ENCODE measurements at places on chromosomes 4 and X.
A peak's percentile ranks its signal among the peaks of the same experiment; 100 is the strongest.

GRCh38 chrX:42975906-42976305, 197.9 kb upstream of the PPP1R2C start:
- H3K27ac ChIP-seq, result no peak overlapping the region
- H3K36me3 ChIP-seq, result no peaks in the 10 kb centered on the region
- H3K27me3 ChIP-seq, result no peaks in the 10 kb centered on the region
- H3K4me3 ChIP-seq, result no peak overlapping the region

GRCh38 chr4:165312506-165312905, 15.0 kb upstream of the MSMO1 start:
- peaks cover 13% of the 10 kb centered on the region for H3K4me1 ChIP-seq
- no peaks in the 10 kb centered on the region for H3K27me3 ChIP-seq
- H3K36me3 ChIP-seq, result peaks cover 53% of the 10 kb centered on the region
- DNase-seq, result no peak
- no peak overlapping the region for H3K4me3 ChIP-seq

- no peak overlapping the region for H3K27ac ChIP-seq
- no peak overlapping the region for H3K4me3 ChIP-seq
- no peak for DNase-seq
- H3K27me3 ChIP-seq, result no peaks in the 10 kb centered on the region
- no peaks in the 10 kb centered on the region for H3K4me1 ChIP-seq
These were observed 267.2 kb downstream of the TEX13A start for GRCh38 chrX:104953251-104953650.

DNA sequence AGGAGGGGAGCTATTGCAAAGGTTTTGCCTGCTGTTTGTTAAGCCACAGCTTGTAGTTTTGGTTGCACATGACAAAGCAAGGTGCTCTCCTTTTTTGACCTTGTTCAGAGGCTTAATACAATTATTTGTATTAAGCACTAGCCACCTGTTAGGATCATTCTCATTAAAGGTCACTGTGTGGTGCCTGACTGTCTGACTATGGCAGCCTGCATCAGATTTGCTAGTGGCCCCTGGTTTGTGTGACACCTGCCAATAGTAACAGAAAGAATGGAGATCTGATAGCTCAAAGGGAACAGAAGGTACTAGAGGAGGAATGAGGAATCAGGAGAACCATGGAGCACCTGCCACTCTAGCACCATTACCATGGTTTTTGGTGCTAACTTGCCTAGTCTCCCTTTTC, 102.5 kb downstream of the POLA1 start:
- no peaks in the 10 kb centered on the region for H3K4me1 ChIP-seq
- no peaks in the 10 kb centered on the region for H3K27me3 ChIP-seq
- peaks cover 25% of the 10 kb centered on the region for H3K36me3 ChIP-seq
- no peak overlapping the region for H3K4me3 ChIP-seq
- H3K27ac ChIP-seq, result no peak overlapping the region

- H3K4me3 ChIP-seq, result no peak overlapping the region
- H3K36me3 ChIP-seq, result no peaks in the 10 kb centered on the region
- H3K4me1 ChIP-seq, result peaks cover 6% of the 10 kb centered on the region
- H3K27me3 ChIP-seq, result peaks cover 32% of the 10 kb centered on the region
These were observed 6.0 kb downstream of the PTPN13 start for GRCh38 chr4:86600007-86600653.

DNA sequence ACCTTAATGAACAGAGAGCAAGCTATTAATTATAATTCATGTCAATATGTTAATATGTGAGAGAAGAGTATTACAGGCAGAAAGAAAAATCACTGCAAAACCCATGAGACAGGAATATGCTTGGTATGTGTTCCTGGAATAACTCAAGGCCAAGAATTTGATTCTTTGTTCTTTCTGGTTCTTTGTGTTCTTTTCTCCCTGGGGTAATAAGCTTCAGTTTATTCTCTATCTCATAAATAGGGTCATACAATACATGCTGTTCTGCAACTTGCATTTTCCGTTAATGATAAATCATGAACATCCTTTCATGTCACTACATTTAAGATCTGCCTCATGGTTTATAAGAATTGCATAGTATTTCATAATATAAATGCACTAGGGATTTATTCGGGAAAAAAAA, 16.8 kb upstream of the THOC2 start:
- no peaks in the 10 kb centered on the region for H3K4me1 ChIP-seq
- H3K36me3 ChIP-seq, result no peaks in the 10 kb centered on the region
- no peak overlapping the region for H3K4me3 ChIP-seq
- no peaks in the 10 kb centered on the region for H3K27me3 ChIP-seq

GRCh38 chr4:184064877-184065276, 152.8 kb downstream of the ENPP6 start:
- H3K27ac ChIP-seq, result no peak overlapping the region
- no peak overlapping the region for H3K4me3 ChIP-seq
- peaks cover 2% of the 10 kb centered on the region for H3K27me3 ChIP-seq
- no peaks in the 10 kb centered on the region for H3K4me1 ChIP-seq
- no peaks in the 10 kb centered on the region for H3K36me3 ChIP-seq

- H3K36me3 ChIP-seq, result peaks cover 28% of the 10 kb centered on the region
- no peaks in the 10 kb centered on the region for H3K27me3 ChIP-seq
- DNase-seq, result no peak
- peaks cover 58% of the 10 kb centered on the region for H3K4me1 ChIP-seq
These were observed 733 bp upstream of the NAA15 start for GRCh38 chr4:139300431-139301112.

GRCh38 chr4:18209448-18209847, 187.9 kb upstream of the LCORL start:
- H3K4me1 ChIP-seq, result no peaks in the 10 kb centered on the region
- no peaks in the 10 kb centered on the region for H3K36me3 ChIP-seq
- no peak overlapping the region for H3K4me3 ChIP-seq
- DNase-seq, result no peak

- no peak for DNase-seq
- H3K4me3 ChIP-seq, result no peak overlapping the region
- no peaks in the 10 kb centered on the region for H3K4me1 ChIP-seq
- no peak overlapping the region for H3K27ac ChIP-seq
- peaks cover 24% of the 10 kb centered on the region for H3K27me3 ChIP-seq
- H3K36me3 ChIP-seq, result no peaks in the 10 kb centered on the region
These were observed 43.0 kb upstream of the PDLIM5 start for GRCh38 chr4:94408549-94409374.

DNA sequence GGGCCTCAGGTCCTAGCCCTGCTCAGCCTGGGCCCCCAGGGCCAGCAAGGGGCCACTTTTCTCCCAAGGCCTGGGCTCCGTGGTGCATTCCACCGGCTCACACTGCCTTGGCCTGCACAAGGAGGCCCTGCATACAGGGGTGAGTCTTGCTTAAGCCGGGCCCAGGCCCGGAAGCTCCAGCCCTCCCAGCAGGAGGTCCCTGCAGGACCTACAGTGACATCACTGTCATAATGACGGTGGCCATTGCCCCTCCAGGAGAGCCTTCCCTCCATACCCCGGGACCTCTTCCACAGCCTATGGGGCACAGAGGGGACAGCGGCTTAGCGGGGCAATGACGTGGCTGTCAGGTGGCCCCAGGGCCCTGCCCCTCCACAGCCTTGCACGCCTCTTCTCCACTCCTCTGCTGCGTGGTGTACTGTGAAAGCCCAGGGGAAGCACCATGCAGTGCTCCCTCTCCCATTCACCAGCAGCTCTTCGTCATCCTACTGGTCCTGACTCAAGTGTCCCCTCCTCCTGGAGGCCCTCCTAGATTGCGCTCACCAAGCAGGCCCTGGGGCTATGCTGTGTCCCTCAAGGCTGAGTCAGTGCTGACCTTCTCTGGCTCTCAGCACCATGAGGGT, 32.3 kb upstream of the AFAP1 start:
- no peaks in the 10 kb centered on the region for H3K27me3 ChIP-seq
- H3K36me3 ChIP-seq, result peaks cover 32% of the 10 kb centered on the region
- H3K4me3 ChIP-seq, result peak overlapping the region; percentile 96
- peaks cover 70% of the 10 kb centered on the region for H3K4me1 ChIP-seq
- H3K27ac ChIP-seq, result peak overlapping the region; percentile 99

DNA sequence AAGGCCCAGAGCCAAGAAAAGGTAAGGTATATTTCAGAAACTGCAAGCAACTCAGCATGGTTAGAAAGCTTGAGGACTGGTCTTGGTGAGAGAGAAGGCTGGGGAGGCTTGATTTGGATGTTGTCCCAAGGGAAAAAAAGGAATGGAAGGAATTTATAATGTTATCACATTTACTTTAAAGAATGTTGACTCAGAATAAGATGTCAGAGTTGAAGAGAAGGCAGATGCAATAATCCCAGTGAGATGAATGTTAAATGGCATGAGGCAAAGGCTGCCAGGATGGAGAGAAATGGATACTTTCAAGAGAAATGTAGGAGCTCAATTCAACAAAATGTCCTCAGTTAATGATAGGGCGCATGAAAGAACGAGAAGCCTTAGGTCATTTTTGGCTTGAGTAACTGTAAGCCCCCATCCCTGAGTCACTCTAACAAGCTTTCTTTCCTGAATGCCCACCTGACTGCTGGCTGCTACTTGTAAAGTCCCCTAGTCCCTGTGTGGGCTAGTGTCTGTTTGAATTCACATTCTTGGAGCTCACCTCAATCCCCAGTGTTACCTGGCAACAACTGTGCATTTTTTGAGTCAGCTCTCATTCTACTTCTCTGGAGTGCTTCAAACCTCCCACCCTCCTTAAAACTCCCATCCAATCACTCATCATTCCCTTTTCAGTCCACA, 103.0 kb upstream of the TAPT1 start:
- H3K36me3 ChIP-seq, result no peaks in the 10 kb centered on the region
- H3K4me3 ChIP-seq, result no peak overlapping the region
- H3K4me1 ChIP-seq, result no peaks in the 10 kb centered on the region
- no peak for DNase-seq
- H3K27ac ChIP-seq, result no peak overlapping the region

- H3K36me3 ChIP-seq, result no peaks in the 10 kb centered on the region
- no peaks in the 10 kb centered on the region for H3K27me3 ChIP-seq
- DNase-seq, result no peak
- H3K4me1 ChIP-seq, result no peaks in the 10 kb centered on the region
These were observed 30.4 kb downstream of the FAT1 start for GRCh38 chr4:186693159-186693815.

DNA sequence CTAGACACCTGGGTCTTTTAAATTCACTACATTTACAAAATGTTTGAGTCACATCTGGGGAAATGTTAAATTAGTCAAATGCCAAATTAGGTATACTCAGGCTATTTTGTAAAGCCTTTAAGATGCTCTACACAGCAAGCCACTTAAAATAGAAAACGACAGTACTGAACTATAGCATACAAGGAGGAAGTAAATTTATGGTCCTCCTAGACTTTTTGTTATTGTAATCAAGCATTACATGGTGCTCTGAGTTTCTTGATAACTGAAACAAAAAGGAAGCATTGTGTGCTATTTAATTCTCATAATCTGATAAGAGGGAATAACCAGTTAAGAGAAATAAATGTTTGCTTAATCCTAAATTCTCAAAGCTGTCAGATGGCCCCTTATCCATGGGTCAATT, 46.2 kb downstream of the SLC9A7 start:
- DNase-seq, result no peak
- H3K36me3 ChIP-seq, result peaks cover 13% of the 10 kb centered on the region
- H3K27me3 ChIP-seq, result no peaks in the 10 kb centered on the region

GRCh38 chr4:884259-884658, 47.9 kb downstream of the GAK start:
- DNase-seq, result no peak
- no peaks in the 10 kb centered on the region for H3K27me3 ChIP-seq
- peaks cover 40% of the 10 kb centered on the region for H3K36me3 ChIP-seq
- peaks cover 13% of the 10 kb centered on the region for H3K4me1 ChIP-seq
- no peak overlapping the region for H3K4me3 ChIP-seq

GRCh38 chrX:1686642-1687041, 71.8 kb downstream of the ASMT start:
- peaks cover 12% of the 10 kb centered on the region for H3K4me1 ChIP-seq
- H3K36me3 ChIP-seq, result peaks cover 33% of the 10 kb centered on the region
- H3K27ac ChIP-seq, result no peak overlapping the region
- H3K27me3 ChIP-seq, result no peaks in the 10 kb centered on the region
- H3K4me3 ChIP-seq, result no peak overlapping the region
- no peak for DNase-seq

- H3K4me3 ChIP-seq, result no peak overlapping the region
- no peak overlapping the region for H3K27ac ChIP-seq
- DNase-seq, result no peak
- H3K4me1 ChIP-seq, result no peaks in the 10 kb centered on the region
These were observed 17.4 kb upstream of the MAP3K15 start for GRCh38 chrX:19532709-19533108.

- H3K36me3 ChIP-seq, result no peaks in the 10 kb centered on the region
- no peak overlapping the region for H3K27ac ChIP-seq
- no peaks in the 10 kb centered on the region for H3K27me3 ChIP-seq
- no peak overlapping the region for H3K4me3 ChIP-seq
- no peak for DNase-seq
- H3K4me1 ChIP-seq, result peaks cover 2% of the 10 kb centered on the region
These were observed 5.3 kb downstream of the PLXNB3 start for GRCh38 chrX:153769158-153769864.

DNA sequence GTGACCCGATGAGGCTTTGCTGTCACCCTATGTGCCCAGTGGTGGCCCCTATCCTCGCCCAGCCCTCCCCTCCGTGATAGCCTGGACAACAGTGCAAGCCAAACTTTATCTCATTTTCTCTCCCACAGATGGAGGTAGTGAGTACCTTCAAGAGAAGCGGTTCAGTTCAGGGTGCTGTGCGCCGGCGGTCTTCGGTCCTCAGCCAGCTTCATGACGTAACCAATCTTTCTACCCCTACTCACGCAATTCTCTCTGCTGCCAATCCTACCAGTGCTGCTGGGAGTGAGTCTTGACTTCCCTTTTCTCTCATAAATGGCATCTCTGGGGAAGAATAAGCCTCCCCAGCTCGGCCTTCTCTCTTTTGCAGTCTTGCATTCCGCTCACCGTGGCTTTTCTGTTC, 29.5 kb downstream of the CCNQ start:
- DNase-seq, result no peak
- no peak overlapping the region for H3K27ac ChIP-seq
- H3K36me3 ChIP-seq, result no peaks in the 10 kb centered on the region
- H3K27me3 ChIP-seq, result no peaks in the 10 kb centered on the region
- H3K4me3 ChIP-seq, result no peak overlapping the region

DNA sequence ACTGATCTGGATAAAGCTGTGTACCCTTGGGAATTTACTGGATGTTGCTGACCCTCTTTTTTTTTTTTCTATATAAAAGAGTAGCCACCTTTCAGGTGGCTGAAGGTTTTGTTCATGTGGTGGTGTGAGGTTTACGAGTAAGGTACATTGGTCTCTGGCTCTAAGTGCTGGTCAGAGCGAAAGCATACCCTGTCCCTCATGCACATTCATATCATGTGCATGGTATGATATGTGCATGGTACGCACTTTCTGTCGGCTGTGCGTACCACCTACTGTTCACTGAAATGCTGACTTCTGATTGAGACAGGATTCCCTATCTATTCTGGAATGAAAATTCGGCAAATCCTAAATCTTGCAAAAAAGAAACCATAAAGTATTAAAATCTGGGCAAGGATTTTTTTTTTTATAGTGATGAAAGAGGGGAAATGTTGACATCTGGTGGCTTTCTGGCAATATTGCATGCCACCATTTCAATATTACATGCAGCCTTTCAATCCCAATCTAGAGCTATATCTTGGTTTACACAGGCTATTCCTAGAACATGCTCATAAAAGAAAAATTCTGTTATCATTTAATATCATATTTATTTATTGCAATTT, 32.8 kb downstream of the FAM149A start:
- peaks cover 10% of the 10 kb centered on the region for H3K4me1 ChIP-seq
- H3K27ac ChIP-seq, result no peak overlapping the region
- no peak overlapping the region for H3K4me3 ChIP-seq
- H3K27me3 ChIP-seq, result peaks cover 30% of the 10 kb centered on the region
- H3K36me3 ChIP-seq, result no peaks in the 10 kb centered on the region

Data from activated CD4-positive, alpha-beta T cell treated with anti-CD3 and anti-CD28 coated beads, Interleukin-2, amount 10 ng/mL, durations not matched to agents 24 days and 14 days (primary cell).